ENCODE measurements at places on chromosomes 6 and 20.

DNA sequence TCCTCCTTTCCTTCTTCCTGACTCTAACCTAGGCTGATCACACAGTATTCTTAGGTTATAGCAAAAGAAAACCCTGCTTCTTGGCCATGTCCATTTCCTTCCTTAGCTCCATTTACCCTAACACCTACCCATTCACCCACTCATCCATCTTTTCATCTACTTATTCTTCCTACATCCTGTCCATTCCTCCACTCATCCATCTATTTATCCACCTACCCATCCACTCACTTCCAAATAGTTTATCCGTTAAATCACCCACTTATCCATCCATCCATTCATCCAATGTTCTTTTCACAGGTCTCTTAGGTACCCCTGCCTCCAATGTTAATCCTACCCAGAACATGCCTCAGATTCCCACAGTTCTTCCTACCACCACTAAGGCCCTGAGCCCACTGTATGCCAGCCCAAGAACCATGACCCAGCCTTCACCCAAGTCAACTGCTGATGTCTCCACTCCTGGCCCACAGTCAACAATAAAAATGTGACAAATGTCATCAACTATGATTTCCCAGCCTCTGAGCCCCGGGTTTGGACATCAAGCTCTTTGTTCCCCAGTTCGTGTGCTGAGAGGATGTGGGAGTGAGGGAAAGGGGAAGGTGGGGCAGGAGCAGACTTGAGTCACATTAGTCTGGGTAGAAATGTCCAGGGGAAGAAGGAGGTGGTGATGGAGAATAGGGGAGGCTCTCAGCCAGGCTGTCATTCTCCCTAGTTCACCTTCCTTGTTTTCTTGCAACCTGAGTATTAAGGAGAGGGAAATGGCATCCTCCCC is 24.4 kb downstream of the TREML4 start:
- no peak for DNase-seq

GRCh38 chr6:32439602-32440214 is at the start of gene HLA-DRA:
Gene HLA-DRA, plus strand, starts transcription at chr6:32439887. Its CDS starts 64 bp downstream, at chr6:32439951.
- peak; percentile 4 for DNase-seq

DNA sequence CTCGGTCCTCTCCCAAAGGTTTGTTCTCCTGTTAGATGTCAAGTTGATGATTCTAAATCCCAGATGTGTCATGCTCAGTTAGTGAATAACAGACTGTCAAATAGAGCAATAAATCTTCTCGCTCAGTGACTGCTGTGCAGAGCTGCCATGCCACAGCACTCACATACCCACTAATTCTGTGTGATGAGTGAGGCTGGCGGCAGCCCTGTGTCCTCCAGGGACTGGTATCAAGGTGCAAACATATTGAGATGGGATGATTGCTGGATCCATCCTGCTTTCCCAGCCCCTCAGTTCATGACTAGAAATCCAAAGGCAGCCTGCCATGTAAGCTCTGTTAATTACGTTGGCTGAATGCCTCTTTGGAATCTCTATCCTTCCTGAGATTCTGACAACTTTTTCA is 103.9 kb downstream of the OLIG3 start:
- DNase-seq, result no peak

DNA sequence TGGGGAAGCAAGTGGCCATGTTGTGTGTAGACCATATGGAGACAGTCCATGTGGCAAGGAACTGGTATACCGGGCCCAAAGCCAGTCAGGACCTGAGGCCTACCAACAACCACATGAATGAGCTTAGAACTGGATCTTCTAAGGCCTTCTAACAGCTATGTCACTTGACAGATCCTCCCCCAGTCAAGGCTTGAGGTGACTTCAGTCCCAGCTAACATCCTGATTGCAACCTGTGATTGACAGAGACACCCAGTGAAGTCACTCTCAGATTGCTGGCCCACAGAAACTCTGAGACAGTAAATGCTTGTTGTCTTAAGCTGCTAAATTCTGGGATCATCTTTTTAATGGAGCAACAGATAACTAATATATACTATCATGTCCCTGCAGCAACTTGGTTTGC is 32.9 kb downstream of the AHI1 start:
- DNase-seq, result no peak

DNA sequence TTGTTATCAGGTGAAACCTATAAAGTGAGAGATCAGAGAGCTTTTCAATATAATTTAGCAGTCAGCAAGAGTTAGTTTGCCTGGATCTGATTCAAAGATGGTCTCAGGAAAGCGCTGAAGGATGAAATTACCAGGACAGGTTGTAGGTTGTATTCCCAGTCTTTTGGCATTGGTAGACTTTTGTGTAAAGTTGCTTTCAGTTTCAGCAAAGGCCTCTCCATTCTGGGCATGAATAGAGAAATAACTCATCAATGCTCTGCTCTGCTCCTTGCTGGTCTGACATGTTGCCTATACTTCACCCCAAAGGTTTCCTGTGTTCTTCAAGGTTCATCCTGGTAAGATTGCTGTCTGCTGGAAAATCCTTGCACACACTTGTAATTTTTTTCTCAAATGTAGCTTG is 714.8 kb downstream of the EPM2A start:
- no peak for DNase-seq

All from T-helper 22 cell (primary cell).